MCF 10A (cell line): ENCODE measurements at places on chromosomes 7 and 10. TPM values are rescaled to one million over a fixed set of nuclear protein-coding genes. Genes with fewer than 3 reads are reported as not detected.

PAPSS2 gene
- total RNA-seq = 1.0 and 1.4 TPM in 2 replicates

GHRHR gene
- not detected in 2 replicates for total RNA-seq

ZYX gene
- 168 and 260 TPM in 2 replicates for total RNA-seq

AS3MT gene
- total RNA-seq = 0.25 and 0.26 TPM in 2 replicates

FRMPD2 gene
- total RNA-seq = 0.98 and 1.3 TPM in 2 replicates

TRRAP gene
- total RNA-seq = 30.4 and 31.5 TPM in 2 replicates

DNA sequence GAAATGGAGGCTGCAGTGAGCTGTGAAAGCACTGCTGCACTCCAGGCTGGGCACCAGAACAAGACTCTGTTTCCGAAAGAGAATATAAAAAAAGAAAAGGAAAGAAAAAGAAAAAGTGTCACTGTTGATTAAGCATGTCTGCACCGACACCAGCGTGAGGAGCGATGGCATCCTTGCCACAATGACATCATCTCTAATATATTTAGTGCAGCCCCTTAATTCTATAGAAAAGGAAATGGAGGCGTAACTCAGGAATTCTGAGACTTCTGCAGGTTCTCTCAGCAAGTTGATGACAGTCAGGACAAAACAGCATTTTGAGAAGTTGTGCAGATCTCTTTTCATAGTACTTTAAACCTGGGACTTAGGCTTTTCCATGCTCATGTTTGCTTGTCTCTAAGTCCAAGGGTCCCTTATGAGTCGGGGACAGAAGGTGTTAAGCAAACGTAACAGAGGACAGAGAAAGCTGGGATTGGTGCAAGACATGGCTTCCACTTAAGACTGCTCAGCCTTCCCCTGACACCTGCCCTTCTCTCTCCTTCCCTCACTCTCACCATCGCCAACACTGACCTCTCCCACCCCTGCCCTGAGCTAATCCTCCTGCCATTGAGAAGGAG, 16.9 kb upstream of the ANKRD1 start:
- no peak for DNase-seq

GRCh38 chr10:6833458-6834011, 253.5 kb upstream of the PRKCQ start:
- DNase-seq = no peak

- no peak for DNase-seq
These were observed 51.2 kb downstream of the SP8 start for GRCh38 chr7:20735346-20736065.

DNA sequence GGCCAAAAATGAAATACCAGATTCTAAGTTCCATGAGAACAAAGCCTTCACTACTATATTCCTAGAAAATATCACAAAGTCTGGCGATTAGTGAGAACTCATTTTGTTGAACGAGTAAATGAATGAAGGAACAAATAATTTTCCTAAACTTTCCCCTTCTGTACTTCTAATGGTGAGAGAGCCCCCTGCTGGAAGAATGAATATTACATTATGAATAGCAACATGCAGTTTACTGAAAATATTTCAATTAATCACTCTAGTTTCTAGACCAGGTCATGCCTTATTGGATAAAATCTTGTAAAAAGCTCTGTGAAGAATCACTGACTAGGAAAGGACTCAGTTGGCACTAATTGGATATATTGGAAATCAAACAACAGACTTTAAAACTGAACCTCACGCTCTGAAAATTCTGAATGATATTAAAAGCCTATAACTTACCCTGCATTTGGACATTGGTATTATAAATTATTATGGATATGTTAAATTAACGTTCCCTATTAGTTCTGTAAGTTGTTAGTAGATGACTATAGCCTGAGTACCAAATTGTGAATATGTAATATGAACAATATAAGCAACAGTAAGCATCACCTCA, 32.4 kb upstream of the MTPN start:
- peak; percentile 59 for DNase-seq

GRCh38 chr10:75180592-75180991, 30.0 kb upstream of the VDAC2 start:
- no peak for DNase-seq

DNA sequence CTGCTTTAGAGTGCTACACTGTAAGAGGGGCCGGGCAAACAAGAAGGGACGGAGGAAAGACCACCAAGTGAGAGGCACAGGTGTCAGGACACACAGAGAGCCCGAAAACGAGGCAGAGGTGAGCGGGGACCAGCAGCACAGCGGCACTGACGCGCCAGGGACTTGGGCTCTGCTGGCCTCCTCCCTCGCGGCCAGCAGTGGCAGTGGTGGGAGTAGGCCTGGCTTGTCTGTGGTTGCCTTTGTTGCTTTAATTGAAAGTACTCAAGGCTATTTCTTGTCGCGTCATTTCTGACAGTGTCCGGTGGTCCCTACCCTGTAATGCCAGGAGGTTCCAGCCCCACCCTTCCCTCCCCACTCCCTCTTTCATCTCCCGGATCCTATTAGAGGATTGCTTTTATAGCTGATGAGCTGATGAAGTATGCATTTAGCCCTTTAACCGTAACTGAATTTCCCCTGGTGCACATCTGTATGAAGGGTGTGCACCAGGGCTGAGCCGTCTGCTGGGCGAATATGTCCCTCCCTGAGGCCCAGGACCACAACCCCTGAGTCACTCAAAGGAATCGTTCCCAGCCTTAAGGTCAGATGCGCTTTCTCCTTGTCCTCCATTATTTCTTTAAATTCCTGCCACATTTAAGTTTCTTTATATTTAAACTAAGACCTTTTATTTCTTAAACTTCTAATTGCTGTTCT, 39.5 kb upstream of the FAM20C start:
- no peak for DNase-seq

DNA sequence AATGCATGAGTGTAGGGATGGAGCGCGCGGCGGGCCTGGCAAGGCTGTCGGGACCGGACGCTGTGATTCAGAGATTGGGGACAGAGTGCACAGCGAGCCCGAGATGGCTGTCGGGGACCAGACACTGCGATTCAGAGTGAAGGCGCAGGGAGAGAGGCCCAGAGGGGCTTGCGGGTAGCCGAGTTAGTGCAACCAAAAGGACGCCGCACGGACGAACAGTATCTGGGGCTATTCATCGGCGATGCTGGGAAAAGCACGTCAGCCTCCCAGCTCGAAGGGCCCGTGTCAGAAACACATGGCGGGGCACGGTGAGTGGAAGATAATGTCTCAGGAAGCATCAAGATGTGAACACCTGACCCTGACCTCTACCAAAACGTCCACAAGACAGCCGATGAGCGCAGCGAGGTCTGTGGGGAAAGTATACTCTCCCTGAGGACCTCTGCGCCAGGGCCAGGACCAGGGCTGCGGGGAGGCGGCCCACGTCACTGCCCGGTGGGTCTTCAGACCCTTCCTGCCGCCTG, 215.8 kb downstream of the ZMYND11 start:
- DNase-seq = no peak

DNA sequence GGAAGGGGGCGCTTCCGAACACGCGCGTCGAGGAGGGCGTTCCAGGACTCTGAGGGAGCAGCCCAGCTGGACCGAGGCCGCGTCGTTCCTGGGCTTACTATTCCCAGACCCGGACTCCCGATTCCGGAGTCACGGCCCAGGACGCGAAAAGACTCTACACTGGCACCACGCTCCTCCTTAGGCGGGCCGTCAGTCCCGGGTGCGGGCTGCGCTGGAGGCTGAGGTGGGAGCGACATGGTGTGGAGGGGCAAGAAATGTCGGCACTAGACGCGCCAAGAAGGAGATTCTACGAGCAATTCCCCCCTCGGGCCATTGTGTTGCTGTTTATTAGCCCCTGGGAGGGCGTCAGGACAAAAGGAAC, 584 bp upstream of the RUNDC3B start:
- no peak for DNase-seq

GRCh38 chr7:8113184-8113583, 144.6 kb downstream of the GLCCI1 start:
- DNase-seq = no peak
